Activated T-cell treated with anti-CD3 and anti-CD28 coated beads, Interleukin-2, amount 50 U/mL, for 4 hours (primary cell): ENCODE measurements at places on chromosomes 7 and 10. TPM values are rescaled to one million over a fixed set of nuclear protein-coding genes. Genes with fewer than 3 reads are reported as not detected.

The ZSWIM8 gene
- total RNA-seq, result 41.2 TPM

The CLEC2L gene
- not detected for total RNA-seq

The ATOH7 gene
- not detected for total RNA-seq

The ZNF488 gene
- not detected for total RNA-seq

The OR9A2 gene
- not detected for total RNA-seq
